ENCODE measurements at places on chromosomes 5 and 9.

GRCh38 chr5:170315154-170315553 is 17.6 kb upstream of the LCP2 start:
- DNase-seq: peak; percentile 20

- no peak for DNase-seq
Observed at GRCh38 chr5:128002425-128002824, 81.1 kb upstream of the SLC12A2 start.

GRCh38 chr9:84285381-84285780 is 55.2 kb downstream of the SLC28A3 start:
- DNase-seq: no peak

DNA sequence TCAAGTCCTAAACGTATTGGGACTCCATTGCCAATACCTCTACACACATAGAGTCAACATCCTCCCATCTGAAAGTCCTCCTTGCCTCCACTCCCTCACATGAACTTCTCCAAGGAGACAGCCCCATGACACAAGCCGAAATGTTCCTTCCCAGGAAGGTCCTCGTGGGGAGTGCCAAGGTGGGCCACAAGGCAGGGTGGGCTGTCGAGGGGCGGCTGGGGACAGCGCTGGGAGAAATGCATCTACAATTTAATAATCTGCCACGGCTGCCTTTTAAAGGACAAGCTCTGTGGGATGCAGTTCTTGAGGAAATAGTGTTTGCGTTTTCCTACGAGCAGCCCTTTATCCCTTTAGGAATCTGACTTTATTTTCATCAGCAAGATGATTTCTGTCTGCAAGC is 138.7 kb downstream of the GABBR2 start:
- no peak for DNase-seq

GRCh38 chr5:57780961-57781325 is 298.3 kb upstream of the ACTBL2 start:
- no peak for DNase-seq

DNA sequence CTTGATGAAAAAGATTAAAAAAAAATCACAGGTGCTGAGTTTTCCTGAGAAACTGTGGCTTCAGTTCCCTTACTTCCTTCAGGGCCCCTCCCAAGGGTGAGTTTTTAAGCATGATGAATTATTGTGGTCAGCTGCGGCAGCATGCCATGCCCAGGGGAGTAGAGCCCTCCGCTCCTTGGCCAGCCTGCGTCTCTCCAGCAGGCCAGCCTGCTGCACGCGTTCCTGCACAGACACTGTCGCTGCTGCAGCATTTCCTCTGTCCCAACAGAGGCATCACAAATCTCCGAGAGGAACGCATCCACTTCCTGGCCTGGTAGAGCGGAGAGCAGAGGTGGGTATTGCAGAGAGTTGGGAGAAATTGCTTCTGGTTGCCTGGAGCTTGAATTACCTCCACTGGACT is 26.1 kb upstream of the GLRA1 start:
- DNase-seq: no peak

DNA sequence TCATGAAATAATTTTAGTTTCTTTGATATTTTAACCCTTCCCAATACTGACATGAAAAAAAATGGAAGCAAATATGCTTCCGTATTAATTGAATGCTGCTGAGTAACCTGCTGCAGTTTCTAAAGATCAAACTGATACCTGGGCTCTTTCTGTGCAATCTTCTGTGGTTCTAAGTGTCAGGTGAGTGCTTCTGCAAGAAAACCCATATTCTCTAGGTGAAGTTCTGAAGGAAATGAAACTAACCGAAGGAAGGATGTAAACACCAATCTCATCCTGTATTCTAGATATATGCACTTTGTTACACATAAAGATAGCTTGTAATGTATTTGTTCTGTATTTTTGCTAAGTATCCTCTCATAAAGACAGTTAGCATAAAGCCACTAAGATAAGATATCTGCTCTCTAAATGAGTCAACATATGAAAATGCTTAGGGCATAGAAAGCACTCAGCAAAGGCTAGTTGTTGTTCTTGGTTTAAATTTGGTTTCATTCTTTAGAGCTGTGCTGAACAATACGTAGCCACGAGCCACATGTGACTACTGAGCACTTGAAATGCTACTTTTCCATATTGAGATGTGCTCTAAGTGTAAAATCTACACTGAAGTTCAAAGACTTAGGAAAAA is 52.0 kb downstream of the ITGA2 start:
- DNase-seq: no peak

GRCh38 chr5:15938961-15939360 is 240.6 kb downstream of the MARCHF11 start:
- no peak for DNase-seq

GRCh38 chr9:21804791-21805190 is 2.4 kb downstream of the MTAP start:
- no peak for DNase-seq

GRCh38 chr9:81686614-81687520 is 2.5 kb downstream of the TLE1 start:
- peak; percentile 72 for DNase-seq

GRCh38 chr5:96649681-96650540 is 12.3 kb upstream of the CAST start:
- no peak for DNase-seq

- DNase-seq: no peak
Observed at GRCh38 chr5:175724314-175725275, 66.7 kb downstream of the HRH2 start.

DNA sequence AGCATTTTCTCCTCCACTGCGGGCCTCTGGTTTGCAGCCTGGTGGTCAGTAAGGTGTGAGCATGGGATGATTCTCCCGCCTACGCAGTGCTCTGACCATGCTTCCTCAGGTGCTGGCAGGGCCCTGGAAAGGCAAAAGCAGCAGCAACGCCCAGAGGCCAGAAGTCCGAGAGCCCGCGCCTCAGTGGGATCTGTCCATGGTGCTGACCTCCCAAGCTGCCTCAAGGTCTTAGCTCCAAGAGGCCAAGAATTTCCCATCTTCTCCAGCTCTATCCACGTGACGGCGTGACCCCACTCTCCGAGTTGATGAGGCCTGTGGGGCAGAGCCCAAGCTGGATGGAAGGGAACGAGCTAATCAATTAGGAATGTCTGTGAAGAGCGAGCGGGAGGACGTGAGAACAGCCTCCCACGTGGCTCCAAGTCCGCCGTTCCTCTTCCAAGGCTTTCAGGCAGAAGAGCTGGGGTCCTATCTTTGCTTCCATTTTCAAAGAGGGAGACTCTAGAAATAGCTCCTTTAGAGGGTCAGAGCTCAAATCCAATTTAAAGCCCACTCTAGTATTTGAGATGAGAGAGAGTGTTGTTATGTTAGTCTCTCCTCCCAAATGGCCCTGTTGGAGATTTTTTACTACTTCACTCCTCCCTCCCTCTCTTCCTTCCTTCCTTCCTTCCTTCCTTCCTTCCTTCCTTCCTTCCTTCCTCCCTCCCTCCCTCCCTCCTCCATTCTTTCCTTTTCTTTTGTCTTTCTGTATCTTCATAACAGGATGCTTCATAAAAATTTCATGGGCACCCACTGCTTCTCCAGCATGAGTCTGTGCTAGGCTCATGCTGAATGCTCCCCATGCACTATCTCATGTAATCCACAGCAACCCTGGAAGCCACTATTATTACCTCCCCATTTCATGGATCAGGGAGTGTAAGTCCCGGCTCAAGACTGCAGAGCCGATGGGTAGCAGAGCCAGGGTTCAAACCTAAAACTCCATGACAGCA is 69.3 kb downstream of the OLFM1 start:
- DNase-seq: peak; percentile 32

DNA sequence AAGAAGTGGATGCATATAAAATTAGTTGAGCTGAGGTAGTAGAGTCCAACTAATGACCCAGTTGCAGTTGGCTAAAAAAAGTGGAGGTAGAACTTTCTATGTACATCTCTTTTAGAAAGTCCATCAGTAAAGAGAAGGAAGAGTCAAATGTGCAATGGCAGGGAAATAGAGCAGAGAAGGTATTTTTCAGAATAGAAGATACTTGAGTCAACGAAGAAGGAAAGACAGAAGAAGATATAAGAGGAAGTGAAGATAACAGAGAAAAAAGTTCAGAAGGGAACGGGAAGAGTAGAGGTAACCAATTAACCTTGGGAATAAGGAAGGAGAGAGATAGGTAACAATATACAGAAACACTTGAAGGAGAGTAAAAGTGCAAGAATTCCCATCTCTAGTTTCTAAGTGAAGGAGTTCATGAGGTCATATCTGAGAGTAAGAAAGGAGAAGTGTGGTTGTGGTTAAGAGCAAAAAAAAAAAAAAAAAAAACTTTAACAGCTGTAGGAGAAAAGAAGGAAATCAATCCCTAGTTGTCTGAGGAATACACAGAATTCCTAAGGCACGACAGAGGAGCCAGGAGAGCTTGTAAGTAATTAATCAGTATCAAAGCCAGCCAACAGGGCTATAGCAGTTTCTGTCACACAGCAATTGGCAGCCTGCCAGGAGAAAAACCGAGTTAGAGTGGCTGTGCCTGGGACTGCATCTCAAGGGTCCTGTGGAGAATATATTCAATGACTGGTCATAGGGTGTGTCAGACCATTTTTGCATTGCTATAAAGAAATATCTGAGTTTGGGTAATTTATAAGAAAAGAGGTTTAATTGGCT is 61.0 kb downstream of the ARL15 start:
- peak; percentile 84 for DNase-seq

DNA sequence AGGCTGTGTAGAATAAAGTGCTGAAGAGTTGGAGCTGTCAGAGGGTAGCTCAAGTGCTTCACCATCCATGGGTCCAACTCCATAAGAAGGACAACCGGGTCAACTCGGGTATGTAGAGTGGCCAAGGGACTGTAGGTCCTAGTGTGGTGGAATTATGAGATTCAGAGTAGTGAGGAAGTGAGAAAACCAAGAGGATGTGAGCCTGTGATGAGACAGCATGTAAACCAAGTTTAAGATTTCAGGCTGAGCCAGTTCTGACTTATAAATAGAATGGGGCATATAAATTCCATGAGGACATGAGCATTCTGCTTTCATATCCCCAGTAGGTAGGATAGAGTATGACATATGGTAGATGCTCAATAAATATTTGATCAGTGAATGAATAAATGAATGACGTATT is 96.3 kb downstream of the CFAP95 start:
- no peak for DNase-seq

- DNase-seq: peak; percentile 19
Observed at GRCh38 chr9:85960688-85961093, 19.7 kb downstream of the NAA35 start.

All from erythroblast (primary cell).